ENCODE measurements at places on chromosomes 13 and 19.

- no peak for DNase-seq
Measured at GRCh38 chr13:28337166-28338005, 157.5 kb downstream of the FLT1 start.

DNA sequence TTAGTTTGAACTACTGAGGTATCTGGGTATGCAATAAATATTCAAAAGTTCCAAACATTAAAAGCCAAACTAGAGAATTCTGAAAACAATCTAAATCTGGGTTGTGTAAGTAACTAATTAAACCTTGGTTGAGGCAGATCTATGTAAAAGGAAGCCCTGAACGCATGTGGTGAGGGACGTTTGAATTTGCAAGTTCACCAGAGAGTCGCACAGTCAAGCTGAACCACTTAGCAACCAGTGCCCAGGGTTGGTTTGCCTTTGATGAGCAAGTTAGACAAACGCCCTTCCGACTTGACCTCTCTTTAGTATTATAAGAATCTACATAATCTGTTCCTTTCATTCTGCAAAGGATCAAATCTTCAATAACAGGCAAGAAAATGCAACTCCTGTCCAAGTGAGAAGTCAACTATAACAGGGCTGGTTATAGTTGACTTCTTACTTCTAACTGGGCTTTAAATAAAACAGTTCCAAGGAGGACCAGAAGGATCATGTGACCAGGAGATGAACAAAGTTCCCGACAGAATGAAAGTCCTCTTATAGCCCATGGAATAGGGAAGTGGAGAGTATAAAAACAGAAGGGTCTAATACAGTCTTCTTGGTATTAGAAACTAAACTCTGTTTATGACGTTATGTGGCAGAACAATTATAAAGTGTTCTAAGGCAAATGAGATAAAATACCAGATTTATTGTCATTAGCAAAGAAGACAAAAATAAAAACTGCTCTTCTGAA lies 40.6 kb downstream of the PHF11 start:
- no peak for DNase-seq

DNA sequence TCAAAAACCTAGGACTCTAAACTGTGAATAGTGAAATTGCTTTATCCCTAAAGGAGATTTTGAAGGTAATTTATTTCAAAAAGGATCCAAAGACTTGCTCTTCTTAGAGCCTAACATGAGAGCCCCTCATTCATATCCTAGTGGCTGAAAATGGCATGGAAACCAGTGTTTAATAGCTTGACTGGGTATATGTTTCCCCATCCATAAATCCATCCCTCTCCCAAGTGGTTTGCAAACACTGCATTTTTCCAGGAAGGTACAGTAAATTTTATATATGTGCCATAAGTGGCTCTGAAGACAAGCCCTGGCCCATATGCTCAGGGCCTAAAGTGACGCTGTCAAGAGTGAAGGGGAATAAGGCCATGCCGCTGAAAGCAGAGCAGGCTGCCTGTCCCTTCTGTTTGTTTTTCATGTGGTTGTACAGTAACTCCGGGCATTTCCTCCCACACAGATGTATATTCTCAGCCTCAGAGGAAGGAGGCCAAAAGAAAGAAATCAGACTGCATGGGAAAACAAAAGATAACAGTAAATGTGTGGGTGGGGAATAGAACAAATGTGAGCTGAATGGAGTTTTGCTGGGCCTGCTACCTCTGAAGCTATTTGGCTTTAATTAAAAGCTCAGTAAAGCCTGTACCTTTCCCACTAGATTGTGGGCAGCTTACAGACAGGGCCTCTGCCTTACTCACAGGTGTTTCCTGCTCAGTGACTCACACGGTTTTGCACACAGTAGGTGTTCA lies 181.9 kb downstream of the PCDH9 start:
- DNase-seq: no peak

DNA sequence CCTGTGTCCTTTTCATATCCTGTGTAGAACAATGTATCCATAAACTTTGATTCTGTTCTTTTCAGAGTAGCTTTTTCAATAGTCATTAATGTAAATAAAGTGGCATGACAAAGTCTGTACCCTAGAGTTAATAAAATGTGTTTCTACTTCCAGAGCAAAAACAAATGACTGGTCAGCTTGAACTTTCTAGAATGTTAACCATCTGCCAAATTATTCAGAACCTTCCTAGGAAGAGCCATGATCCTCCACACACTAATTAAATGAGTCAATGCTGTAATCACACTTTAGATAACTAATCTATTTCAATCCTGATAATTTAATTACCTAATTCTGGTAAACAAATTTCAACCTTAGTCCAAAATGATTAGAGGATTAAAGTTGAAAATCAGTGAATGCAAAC lies 73.2 kb downstream of the DIAPH3 start:
- DNase-seq: no peak

GRCh38 chr19:38799104-38799503 lies 10.1 kb downstream of the LGALS7B start:
- DNase-seq: no peak

GRCh38 chr13:41428155-41428554 lies 29.2 kb upstream of the RGCC start:
- DNase-seq: no peak

- no peak for DNase-seq
Measured at GRCh38 chr19:51722492-51722891, 1.3 kb downstream of the HAS1 start.

DNA sequence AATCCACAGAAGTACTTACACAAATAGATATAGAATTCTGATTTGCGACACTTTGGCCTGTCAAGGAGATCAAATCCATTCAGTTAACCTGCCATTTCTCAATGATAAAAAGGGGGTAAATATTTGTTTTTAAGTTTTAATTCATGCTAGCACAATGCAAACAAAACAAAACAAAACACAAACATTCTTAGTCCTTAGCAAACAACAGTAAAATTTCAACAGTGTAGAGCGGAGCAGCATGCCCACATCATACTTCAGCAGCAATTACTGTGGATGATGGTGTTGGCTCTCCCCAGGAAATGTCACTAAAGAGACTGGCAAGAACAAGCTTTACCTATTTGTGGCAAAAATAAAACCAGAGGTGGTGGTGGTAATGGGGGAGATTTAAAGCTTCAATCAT lies 625.2 kb upstream of the PCDH20 start:
- no peak for DNase-seq

GRCh38 chr13:42275098-42275471 lies 3.1 kb downstream of the AKAP11 start:
- DNase-seq: no peak

- no peak for DNase-seq
Measured at GRCh38 chr13:112053167-112053743, 13.7 kb upstream of the SOX1 start.

- DNase-seq: no peak
Measured at GRCh38 chr13:25171517-25172302, at the start of gene AMER2. Gene AMER2, minus strand, starts transcription at chr13:25172288. Its CDS starts 669 bp downstream, at chr13:25171619.

DNA sequence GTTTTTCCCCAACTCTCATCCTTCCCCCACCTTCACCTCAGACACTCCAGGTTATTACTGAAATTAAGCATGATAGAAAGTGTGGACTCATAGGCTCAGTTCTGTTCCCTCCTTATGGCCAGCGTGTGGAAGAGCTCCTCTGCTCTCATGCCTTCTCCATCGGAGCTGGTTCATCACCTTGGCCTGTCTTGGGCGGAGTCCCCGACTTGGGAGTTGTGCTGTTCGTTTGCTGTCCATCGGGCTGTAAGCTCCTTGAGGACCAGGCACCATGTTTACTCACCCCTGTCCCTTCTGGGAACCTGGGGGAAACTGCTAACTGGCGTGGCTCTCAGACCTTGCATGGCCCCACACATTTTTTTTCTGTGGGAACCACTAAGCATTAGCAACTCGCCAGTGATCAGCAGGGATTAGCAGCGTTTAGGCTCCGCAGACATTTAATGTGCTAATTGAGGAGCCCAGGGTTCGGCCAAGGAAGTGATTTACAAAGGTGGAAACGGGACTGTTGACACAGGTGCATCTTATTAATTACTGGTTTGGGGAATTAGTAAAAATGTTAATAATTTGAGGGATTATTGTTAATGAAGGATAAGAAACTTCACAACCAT lies 123.8 kb downstream of the TM9SF2 start:
- no peak for DNase-seq

DNA sequence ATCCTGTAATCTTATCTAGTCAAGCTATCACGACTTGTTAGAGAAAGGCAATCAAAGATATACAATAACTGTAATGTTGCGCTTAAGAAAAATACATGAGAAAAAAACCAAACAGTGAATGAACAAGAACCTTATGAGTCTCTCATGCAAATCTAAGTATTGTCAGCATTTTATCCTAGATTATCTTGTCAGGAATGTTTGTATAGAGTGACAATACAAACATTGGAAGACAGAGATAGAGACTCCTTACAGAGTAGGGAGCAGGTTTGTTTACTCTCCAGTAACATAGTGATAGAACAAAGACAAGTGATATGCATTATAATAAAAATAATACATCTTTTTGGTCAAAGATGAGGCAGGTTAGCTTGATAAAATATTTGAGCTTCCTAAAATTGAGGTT lies 444.8 kb downstream of the SLITRK5 start:
- DNase-seq: no peak

Measured in NCI-H187 (cell line).